ENCODE measurements at places on chromosomes 4 and X.

DNA sequence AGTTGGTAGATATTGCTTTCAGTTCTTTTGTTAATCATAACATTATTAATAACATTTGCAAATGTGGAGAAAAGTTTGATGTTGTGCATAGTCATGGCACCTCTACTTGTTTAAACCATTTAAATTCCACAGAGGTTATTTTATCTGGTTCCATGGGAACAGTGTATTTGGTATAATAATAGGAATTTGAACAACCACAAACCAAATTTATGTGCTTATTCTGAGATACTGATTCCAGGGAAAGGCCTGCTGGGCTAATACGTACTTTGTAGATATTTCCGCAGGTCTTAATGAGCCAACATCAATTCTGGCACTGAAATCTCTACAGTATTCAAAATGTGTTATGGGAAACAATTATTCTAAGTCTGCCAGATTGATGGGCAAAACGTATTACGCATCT lies 319.0 kb downstream of the DKK2 start:
- no peak for DNase-seq

DNA sequence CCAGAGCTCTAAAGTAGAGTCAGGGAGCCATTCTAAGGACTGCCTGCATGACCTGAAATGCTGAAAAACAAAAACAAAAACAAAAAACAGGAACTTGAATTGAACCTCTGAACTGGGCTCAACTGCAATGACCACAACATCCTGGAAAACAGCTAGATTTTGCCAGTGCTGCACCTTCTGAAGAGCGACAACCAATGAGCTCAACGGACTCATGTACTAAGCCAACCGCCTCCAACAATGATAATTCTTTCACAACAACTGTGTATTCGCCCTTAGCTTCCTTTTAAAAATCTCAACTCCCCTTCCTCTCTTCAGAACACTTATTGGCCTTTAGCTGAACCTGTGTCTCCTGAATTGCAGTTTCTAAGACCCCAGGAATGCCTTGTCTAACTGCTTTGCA lies 69.8 kb downstream of the HAUS3 start:
- no peak for DNase-seq

- DNase-seq, result no peak
Measured at GRCh38 chr4:102640669-102641068, 120.1 kb downstream of the MANBA start.

- peak; percentile 31 for DNase-seq
Measured at GRCh38 chr4:10746371-10747171, 62.0 kb upstream of the CLNK start.

DNA sequence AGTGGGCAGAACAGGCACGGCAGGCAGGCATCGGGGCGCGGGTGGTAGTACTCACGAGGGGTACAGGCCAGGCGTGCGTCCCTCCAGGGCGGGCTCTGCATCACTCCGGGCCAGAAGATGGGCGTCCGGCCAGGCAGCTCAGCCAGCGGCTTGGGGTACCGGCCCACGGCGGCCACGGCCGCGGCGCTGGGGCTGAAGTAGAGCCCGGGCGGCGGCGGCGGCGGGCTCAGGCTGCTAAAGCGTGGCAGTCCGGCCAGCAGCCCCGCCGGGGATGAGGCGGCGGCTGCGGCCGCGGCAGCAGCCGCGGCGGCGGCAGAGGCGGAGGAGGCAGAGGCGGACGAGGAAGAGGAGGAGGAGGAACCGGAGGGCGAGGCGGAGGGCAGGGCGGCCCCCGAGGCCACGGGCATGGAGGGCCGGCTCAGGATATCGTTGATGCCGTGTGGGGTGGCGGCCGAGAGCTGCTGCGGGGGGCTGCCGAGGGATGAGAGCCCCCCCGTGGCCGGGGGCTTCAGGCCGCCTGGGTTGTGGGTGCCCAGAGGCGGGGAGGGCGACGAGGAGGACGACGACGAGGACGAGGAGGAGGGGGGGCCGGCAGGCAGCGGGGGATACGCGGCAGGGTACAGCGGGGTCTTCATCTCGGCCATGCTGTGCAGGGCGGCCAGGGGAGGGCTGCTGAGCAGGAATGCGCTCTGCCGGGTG lies 1.4 kb downstream of the NKX6-1 start:
- DNase-seq, result no peak

GRCh38 chr4:145301386-145302080 lies 121.1 kb upstream of the OTUD4 start:
- DNase-seq, result no peak

DNA sequence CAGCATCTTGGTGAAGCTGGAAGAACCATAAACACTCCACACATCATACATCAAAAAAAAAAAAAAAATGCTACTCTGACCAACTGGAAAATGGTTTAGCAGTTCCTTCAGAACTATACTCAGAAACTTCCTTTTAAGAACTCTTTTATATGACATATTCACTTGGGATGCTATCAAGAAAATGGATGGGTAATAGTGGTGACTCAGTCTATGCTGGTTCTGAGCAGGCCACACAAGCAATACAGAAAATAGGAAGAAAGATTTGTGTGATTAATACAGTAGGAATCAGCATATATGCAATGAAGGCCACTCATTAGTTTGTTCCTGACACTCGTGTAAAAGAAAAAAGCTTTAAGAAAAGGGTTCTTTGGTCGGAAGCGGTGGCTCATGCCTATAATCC lies 123.5 kb upstream of the FAT4 start:
- DNase-seq, result no peak

- DNase-seq, result no peak
Measured at GRCh38 chr4:140186651-140187315, 32.8 kb upstream of the MAML3 start.

DNA sequence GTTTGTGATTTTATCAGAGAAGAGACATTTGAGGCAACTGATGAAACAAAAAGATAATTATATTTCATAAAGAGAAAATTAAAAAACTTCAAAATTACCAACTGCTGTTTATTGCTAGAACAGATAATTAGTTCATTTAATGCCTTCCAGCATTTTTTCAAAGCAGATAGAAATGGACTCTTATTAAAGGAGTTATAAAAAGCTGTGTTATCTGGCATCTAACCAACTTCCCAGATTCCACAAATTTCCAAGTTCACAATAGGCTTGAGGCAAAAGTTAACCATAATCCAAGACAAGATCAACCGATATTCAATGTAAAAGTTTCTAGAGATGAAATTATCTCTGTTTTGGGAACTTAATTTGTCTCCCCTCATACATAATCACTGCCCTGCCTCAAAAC lies 152.4 kb downstream of the TSPAN5 start:
- DNase-seq, result no peak

GRCh38 chr4:110950731-110951130 lies 327.9 kb upstream of the PITX2 start:
- no peak for DNase-seq

- DNase-seq, result no peak
Measured at GRCh38 chr4:90718931-90719330, 591.7 kb downstream of the CCSER1 start.

GRCh38 chrX:39905946-39906345 lies 191.8 kb downstream of the BCOR start:
- DNase-seq, result no peak

- DNase-seq, result no peak
Measured at GRCh38 chrX:56798339-56798711, 69.3 kb downstream of the NBDY start.

DNA sequence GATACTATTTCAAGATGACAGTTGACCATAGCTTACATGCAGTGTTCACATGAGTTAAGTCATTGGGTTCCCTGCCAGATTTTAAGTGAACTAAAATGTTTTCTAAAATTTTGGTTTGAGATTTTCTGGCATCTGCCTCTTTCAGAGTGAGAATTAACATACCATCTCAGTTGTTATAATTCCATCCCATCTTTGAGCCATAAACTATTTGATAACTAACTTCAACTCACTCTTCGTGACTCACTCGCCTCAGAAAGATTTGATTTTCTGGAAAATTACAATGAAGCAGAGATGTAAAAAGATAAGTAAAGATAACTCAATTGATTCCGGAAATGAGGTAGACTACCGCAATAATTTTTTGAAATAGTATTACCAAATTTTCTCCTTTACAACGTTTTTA lies 61.8 kb downstream of the HMGB2 start:
- no peak for DNase-seq

DNA sequence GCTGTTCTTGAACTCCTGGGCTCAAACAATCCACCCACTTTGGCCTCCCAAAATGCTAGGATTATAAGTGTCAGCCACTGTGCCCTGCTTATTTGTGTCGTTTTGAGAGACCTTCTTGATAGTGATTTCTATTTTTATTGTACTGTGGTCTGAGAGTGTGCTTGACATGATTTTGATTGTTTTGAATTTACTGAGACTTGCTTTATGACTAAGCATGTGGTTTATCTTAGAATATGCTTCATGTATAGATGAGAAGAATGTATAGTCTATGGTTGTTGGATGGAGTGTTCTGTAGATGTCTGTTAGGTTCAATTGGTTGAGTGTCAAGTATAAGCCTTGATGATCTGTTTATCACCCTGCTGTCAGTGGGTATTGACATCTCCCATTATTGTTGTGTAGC lies 789.3 kb downstream of the IL1RAPL1 start:
- no peak for DNase-seq

GRCh38 chr4:134548052-134548628 lies 346.6 kb upstream of the PABPC4L start:
- no peak for DNase-seq

DNA sequence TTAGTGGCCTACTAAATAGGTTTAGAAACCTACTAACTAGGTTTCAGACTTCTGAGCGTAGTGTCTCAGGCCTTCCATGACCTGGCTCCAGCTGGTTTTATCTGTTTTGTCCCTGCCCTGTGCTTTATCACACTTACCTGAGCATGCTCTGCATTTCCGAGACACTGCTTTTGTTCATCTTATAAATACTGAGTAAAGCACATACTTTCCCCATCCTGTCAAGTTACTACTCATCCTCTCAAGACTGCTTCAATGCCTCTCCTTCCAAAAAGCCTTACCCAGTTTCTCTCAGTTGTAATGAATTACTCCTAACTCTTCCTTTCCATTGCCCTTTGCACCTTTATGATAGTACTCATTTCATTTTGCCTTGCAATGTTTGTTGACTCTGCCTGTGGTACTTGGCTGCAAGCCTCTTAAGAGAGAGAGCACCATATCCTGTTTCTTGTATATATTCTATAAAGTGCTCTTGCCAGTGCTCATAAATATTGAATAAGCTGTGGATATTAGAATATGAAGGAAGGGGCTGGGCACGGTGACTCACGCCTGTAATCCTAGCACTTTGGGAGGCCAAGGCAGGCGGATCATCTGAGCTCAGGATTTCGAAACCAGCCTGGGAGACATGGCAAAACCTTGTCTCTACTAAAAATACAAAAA lies 34.4 kb downstream of the SLAIN2 start:
- DNase-seq, result no peak

- no peak for DNase-seq
Measured at GRCh38 chr4:167854881-167855280, 237.5 kb upstream of the ANXA10 start.

DNA sequence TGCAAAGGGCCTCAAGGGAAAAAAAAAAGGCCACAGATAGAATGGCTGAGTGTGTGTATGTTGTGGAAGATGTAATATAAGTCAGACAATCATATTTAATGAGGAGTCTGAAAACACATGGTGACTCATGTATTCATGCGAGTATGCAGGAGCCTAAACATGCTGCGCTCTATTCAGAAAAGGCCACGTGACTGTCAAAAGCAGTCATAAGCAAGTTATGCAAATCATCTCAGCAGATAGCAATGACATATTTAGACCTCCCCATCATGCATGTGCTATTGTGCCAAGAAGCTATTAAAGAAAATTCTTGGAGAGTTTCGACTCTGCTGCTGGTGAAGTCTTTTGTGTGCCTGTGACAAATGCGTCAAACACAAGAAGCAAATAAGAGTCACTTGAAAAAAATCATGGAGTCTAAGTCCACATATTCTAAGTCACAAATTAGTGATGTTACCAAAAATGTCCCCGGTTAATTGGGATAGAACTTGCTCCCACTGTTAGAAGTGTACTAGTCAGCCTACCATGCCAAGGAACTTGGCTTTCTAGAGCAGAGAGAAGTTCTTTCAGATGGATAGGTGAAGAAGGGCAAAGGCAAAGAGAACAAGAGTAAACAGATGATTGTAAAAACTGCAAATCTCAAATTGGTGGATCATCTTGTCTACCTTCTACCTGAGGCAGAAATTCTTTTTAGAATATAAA lies 5.0 kb downstream of the LNX1 start:
- no peak for DNase-seq

DNA sequence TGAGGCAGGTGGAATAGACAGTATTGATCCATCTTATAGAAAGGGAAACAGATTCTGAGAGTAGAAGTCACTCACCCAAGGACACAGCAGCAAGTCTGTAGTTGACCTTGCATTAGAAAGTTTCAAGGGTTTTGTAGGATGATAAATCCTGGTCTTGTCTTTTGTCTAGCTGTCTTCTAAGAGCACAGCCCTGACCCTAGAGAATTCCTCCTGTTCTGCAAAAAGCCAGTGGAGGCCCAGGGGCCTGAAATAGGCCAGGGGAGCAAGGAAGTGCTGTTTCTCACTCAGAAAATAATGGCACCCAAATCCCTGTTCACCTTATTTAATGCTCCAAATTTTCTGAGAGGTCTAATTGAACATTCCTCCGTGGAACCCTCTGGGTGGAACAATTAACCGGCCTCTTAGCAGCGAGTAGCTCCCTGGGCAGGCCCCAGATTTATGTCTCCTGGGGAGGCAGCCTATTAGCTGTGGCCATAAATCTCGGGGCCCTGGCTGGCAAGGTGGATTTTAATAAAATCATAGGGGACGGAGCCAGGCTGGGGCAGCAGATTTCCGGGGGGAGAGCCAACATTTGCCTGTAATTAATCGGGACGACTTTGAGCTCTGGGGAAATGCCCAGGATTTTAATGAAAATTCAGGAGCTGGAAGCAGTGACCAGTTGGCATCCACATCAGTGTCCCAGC lies 49.2 kb upstream of the MSX1 start:
- peak; percentile 55 for DNase-seq

DNA sequence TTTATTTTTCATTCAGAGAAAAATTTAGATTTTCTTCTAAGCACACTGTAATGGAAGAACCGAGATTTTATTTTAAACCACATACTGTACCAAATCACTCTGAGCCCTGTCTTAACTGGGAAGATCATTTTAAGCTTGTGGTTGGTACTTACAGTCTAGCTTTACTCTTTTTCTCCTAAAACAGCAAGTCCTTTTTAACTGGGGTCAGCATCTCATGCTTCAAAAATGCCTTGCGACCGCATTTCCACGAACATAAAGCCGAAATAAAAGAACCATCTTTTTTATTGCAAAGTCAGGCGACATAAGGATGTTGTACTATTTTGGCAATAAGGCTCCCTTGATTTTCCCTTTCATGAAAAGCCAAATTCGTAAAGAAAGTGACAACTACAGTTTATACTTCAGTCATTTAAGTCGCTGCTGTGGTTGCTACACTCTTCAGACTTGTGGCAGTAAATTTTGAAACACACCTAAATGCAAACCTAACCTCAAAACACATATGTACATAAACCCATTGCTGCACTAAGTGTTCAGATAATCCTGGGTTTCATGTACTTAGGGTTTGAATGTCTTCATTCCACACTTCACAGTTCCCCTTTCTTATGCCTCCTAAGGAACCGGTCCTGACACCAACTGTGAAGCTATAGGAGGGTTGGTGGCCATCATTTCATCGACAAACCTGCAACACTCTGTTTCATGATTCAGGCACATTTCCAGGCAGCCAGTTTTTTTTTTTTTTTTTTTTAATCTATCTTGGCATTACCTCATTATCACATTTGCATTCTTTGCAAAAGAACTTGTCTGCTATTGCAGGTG lies 3.0 kb downstream of the STOX2 start:
- peak; percentile 10 for DNase-seq

GRCh38 chr4:75344915-75345314 lies 169.3 kb downstream of the RCHY1 start:
- DNase-seq, result no peak

GRCh38 chr4:108891896-108892590 lies 129.2 kb upstream of the ETNPPL start:
- DNase-seq, result no peak

GRCh38 chrX:1137531-1137930 lies 74.9 kb downstream of the CRLF2 start:
- DNase-seq, result no peak
